Natural killer cell treated with Interleukin-12 subunit alpha and Interleukin-12 subunit beta and Interleukin-15 and Interleukin-18, amount 100 ng/mL, for 72 hours (primary cell): ENCODE measurements at places on chromosomes 12 and 14.

- no peak for DNase-seq
These were observed 433 bp downstream of the COX16 start for GRCh38 chr14:70359076-70359424.

GRCh38 chr12:118145798-118146156 lies 9.9 kb downstream of the PEBP1 start:
- DNase-seq = no peak

- no peak for DNase-seq
These were observed 22.7 kb downstream of the MFAP5 start for GRCh38 chr12:8639936-8640335.

DNA sequence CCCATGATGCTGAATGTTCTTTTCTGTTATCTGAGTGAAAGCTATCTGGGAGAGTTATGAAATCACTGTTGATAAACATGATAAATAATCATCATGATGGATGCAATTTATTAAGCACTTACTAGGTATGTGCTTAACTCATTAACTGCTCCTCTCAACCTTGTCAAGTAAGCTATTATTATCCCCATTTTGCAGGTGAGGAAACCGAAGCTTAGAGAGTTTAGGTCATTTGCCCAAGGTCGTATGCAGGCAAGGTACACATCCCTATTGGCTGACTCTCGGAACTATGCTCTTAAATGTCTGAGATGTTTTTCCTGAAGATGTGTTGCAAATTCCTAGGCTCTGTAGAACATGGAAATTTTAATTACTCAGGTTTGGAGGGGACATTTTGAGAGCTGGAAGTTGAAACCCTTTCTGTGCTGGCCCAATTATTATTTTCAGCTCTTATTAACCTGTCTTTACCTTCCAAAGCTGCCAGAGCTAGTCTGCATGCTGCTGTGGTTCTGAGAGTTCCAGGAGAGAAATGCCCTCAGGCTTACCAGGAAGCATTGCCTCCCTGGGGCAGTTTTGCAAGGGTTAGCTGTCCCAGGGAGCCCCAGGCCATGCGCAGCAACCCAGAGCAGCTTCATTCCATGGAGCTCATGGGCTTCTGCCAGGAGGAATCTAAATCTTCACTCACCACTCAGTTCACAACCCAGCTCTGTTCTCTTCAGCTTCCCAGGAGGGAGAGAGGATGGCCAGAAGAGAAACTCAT lies 55.6 kb upstream of the OAS1 start:
- no peak for DNase-seq

GRCh38 chr12:112963227-112963861 lies 15.0 kb upstream of the OAS2 start:
- no peak for DNase-seq

DNA sequence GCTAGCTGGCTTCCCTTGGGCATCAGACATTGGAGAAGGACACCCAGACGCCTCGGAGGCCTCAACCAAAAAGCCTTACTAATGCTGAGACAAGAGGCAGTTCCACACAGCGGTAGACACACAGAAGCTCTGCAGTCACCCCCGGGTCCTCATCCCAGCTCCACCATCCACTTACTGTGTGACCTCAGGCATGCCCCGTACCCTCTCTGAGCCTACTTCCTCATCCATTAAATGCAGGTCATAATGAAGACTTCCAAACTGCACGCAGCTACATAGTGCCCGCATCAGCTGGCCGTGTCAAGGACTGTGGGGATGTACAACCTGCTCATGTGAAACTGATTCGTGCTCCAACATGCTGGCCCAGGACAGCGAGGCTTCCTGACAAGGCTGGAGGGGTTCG lies 72.3 kb downstream of the KDM2B start:
- no peak for DNase-seq

GRCh38 chr12:58906917-58907316 lies 13.4 kb downstream of the LRIG3 start:
- DNase-seq = no peak

GRCh38 chr14:39763402-39763890 lies 331.2 kb upstream of the FBXO33 start:
- DNase-seq = no peak

DNA sequence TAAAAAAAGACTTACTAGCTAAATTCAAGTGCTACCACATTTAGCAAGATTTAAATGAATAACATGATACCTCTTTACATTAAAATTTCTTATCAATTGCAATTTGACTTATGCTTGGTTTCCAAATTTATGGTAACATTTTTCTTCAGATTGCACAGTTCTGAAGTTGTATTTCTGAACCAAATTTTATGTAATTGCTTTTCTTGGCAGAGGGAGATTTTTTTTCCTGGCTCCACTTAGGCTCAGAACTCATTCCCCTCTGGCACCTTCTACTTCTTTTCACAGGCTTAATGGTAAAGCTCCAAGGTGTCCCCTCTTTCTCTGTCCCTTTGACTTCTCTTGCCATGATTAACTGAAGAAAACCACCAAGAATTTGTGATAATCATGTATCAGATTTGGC lies 99.8 kb upstream of the TMTC1 start:
- no peak for DNase-seq

DNA sequence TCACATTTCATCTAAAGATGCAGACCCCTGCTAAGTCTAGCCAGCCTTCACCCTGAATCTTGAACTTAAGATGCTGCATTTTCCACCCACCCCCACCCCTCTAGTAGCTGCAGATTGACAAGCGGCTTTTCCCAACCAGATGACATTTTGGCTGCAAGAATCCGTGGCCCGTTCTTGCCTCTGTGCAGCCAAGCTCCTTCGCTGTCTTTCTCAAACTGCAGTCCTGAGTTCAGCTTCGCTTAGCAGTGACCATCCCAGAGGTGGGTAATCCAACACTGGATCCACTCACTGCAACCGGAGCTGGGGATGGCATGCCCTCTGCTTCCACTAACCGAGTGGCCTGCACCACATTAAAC lies 765 bp upstream of the NFYB start:
- no peak for DNase-seq

DNA sequence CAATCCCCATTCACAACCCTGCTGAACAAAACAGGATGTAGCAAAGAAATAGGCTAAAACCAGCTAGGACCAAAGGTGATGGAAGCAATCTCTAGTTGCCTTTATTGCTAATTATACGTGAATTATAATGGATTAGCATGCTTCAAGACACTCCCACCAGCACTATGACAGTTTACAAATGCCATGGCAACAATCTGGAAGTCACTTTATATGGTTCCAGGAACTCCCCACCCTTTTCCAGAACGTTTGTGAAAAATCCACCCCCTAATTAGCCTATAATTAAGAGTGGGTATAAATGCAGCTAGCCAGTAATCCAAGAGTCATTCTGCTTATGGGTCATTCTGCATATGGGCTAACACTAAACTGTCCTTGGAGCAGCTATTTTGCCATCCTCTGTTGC lies 328.7 kb downstream of the FLRT2 start:
- no peak for DNase-seq

DNA sequence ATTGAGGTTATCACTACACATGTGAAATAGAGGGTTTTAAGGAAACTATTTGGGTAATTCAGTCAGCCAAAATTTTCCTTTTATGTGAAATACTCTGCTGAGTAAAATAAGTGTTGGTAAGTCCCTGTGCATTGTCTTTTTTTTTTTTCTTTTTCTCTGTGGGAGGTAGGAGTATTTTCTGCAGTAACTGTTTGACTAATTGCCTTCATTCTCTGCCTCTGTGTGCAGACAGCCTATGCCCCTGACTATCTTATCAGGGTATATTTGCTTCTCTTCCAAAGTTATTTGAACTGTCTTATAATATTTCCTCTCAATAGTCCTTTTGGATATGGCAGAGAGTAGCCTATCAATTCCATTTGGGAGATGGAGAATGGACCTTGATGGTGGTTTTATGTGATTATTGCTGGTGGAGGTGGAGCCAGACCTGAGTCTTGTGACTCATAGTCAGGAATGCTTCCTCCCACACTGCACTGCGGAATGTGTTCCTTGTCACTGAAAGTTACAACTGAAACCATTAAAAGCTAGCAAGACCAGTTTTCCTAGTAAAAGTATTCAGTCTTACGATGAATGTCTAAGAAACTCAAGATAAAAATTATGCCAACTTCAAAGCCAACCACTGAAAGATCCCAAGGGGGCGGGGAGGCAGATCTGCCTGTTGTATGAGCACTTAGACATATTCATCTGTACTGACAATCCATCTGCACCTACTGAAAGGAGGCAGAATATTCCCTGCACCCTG lies 40.9 kb upstream of the STXBP6 start:
- DNase-seq = no peak

DNA sequence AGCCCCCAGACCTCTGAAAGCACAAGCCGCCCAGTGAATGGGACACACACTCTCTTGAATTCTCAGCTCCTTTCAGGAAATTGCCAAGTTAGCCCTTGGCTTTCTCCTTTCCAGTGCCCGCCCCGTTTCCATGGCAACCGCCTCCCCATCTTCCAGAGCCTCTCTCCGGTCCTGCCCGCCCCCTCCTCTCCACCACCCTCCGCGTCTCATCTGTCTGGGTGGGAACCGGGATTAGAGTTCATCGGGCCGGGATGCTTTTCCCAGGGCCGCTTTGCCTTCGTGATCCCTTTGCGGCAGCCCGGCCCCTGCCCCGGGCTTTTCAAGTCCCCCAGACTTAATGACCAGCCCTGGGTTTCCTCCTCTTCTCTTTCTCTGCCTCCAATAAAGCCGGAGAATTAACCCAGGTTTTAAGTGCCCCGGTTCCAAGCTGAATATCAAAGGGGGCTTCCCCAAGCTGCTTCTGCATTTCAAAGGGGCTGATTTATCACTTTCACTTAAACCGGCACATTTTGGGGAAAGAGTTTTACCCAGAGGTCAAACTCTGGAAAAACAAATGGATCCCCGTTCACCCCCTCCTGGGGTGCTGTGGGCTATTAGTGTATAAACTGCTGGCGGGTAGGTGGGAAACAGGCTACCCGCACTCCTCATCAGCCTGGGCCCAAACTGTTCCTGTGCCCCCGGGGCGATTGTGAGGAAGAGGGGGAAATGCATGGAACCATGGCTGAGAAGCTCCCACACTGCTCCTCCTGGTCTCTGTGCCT lies 101.7 kb downstream of the ZFP36L1 start:
- DNase-seq = no peak

- DNase-seq = no peak
These were observed 113.2 kb upstream of the MED13L start for GRCh38 chr12:116390401-116391335.

- no peak for DNase-seq
These were observed 1.3 kb upstream of the AEBP2 start for GRCh38 chr12:19437996-19438395.

GRCh38 chr14:45201905-45202304 lies 51.1 kb downstream of the MIS18BP1 start:
- no peak for DNase-seq
